ENCODE measurements at places on chromosomes 16 and 17.

GRCh38 chr16:68921637-68922036, 78.3 kb downstream of the TANGO6 start:
- no peaks in the 10 kb centered on the region for H3K27me3 ChIP-seq
- peaks cover 78% of the 10 kb centered on the region for H3K36me3 ChIP-seq
- no peak overlapping the region for H3K27ac ChIP-seq

- no peak overlapping the region for H3K27ac ChIP-seq
- H3K4me3 ChIP-seq: no peak overlapping the region
- ATAC-seq: no peak
These were observed 11.0 kb downstream of the SNN start for GRCh38 chr16:11679250-11679649.

GRCh38 chr16:10616419-10616755, 36.0 kb upstream of the EMP2 start:
- H3K27me3 ChIP-seq: peaks cover 28% of the 10 kb centered on the region
- H3K4me1 ChIP-seq: no peaks in the 10 kb centered on the region
- no peak for ATAC-seq
- H3K27ac ChIP-seq: no peak overlapping the region
- no peak overlapping the region for H3K4me3 ChIP-seq
- H3K36me3 ChIP-seq: no peaks in the 10 kb centered on the region

- H3K36me3 ChIP-seq: no peaks in the 10 kb centered on the region
- H3K27me3 ChIP-seq: no peaks in the 10 kb centered on the region
- H3K4me1 ChIP-seq: peaks cover 4% of the 10 kb centered on the region
- no peak overlapping the region for H3K27ac ChIP-seq
- no peak overlapping the region for H3K4me3 ChIP-seq
These were observed 269.6 kb downstream of the SNX29 start for GRCh38 chr16:12245921-12246720.

GRCh38 chr16:80570106-80570478, 29.3 kb downstream of the DYNLRB2 start:
- peak overlapping the region; percentile 90 for H3K27ac ChIP-seq
- no peaks in the 10 kb centered on the region for H3K36me3 ChIP-seq
- peak overlapping the region; percentile 69 for H3K4me3 ChIP-seq
- peaks cover 24% of the 10 kb centered on the region for H3K4me1 ChIP-seq
- ATAC-seq: peak; percentile 22

DNA sequence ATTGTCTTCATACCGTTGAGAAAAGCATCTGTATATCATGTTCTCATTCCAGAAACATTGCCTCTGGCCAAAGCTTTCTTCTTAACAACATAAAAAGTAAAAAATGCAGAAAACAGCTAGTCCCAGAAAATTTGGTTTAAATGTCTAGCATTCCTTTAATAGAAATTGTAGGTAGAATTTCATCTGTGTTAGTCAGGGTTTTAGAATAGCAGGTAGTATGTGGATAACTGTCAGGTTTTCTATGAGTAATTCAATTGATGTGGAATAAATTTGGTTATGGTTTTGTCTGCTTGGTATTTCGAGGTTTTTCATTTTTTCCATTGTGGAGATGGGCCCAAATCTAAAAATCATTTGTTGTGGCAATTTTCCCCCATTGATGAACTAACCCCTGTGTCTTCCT, 616.7 kb downstream of the KCNJ2 start:
- no peaks in the 10 kb centered on the region for H3K36me3 ChIP-seq
- no peaks in the 10 kb centered on the region for H3K4me1 ChIP-seq
- no peak overlapping the region for H3K4me3 ChIP-seq
- no peak for ATAC-seq
- peaks cover 6% of the 10 kb centered on the region for H3K27me3 ChIP-seq

DNA sequence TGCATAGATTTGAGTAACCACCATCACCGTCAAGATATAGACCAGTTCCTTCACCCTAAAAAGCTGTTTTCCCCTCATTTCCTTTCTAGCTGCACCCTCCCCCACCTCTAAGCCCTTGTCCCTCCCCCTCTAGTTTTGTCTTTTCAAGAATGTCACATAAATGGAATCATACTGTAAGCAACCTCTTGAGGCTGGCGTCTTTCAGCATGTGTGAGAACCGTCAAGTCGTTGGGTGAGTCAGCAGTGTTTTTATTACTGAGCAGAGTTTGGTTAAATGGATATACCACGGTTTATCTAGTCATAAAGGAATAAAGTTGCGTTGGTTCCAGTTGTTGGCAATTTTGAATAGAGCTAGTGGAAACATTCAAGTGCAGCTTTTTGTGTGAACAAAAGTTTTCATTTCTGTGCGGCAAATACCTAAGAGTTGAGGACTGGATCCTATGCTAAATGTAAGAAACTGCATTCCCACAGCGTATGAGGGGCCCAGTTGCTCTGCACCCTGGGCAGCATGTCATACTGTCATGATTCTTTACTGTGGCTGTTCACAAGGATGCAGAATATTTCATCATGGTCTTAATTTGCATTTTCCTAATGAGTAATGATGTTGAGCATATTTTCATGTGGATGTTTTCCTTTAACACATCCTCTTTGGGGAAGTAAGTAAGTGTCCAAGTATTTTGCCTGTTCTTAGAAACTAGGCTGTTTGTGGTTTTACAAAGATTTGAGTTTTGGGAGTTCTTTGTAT, 264.3 kb downstream of the CPPED1 start:
- peak; percentile 70 for ATAC-seq
- H3K4me3 ChIP-seq: peak overlapping the region; percentile 62
- no peaks in the 10 kb centered on the region for H3K27me3 ChIP-seq
- peaks cover 38% of the 10 kb centered on the region for H3K36me3 ChIP-seq

GRCh38 chr17:76752006-76752405, 14.1 kb downstream of the MFSD11 start:
- no peaks in the 10 kb centered on the region for H3K27me3 ChIP-seq
- ATAC-seq: peak; percentile 71
- H3K27ac ChIP-seq: peak overlapping the region; percentile 98
- peak overlapping the region; percentile 95 for H3K4me3 ChIP-seq
- peaks cover 16% of the 10 kb centered on the region for H3K4me1 ChIP-seq

- H3K36me3 ChIP-seq: no peaks in the 10 kb centered on the region
- H3K27ac ChIP-seq: no peak overlapping the region
- H3K4me3 ChIP-seq: no peak overlapping the region
- ATAC-seq: no peak
- peaks cover 16% of the 10 kb centered on the region for H3K27me3 ChIP-seq
These were observed 18.1 kb upstream of the CNEP1R1 start for GRCh38 chr16:50006964-50007363.

DNA sequence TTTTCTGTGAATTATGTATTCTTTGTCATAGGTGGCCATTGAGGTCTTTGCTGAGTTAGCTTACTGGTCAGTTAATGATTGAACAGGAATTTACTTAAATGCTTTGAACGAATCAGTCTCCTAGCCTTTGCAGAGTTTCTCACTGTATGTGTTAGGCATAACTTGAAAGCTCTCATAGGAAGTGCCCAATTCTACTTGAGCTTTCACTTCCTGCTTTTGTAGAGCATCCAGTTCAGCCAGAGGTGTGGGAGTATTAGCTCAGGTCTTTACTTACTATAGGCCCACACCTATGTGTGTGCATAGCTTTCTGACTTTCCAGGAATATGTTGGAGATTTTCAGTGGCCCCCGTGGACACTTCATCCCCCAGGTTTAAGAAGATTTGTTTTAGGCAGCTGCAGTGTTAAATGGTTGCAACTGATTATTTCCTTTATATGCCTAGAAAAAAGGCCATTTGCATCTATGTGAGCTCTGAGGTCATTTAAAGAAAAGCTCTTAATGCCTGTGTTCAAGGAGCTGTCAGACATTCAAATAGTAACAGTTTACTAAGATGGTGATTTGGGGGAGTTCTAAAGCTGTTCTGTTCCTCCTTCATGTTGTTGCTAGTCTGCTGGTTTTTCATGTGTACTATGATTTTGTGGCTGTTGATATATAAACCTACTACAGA, 62.3 kb downstream of the PHKB start:
- no peak overlapping the region for H3K27ac ChIP-seq
- no peaks in the 10 kb centered on the region for H3K27me3 ChIP-seq
- no peak overlapping the region for H3K4me3 ChIP-seq
- H3K4me1 ChIP-seq: no peaks in the 10 kb centered on the region
- peaks cover 26% of the 10 kb centered on the region for H3K36me3 ChIP-seq

GRCh38 chr17:29640413-29640812, 17.7 kb upstream of the CORO6 start:
- no peaks in the 10 kb centered on the region for H3K27me3 ChIP-seq
- H3K36me3 ChIP-seq: peaks cover 52% of the 10 kb centered on the region
- H3K27ac ChIP-seq: peak overlapping the region; percentile 83
- peaks cover 10% of the 10 kb centered on the region for H3K4me1 ChIP-seq
- H3K4me3 ChIP-seq: no peak overlapping the region
- no peak for ATAC-seq

DNA sequence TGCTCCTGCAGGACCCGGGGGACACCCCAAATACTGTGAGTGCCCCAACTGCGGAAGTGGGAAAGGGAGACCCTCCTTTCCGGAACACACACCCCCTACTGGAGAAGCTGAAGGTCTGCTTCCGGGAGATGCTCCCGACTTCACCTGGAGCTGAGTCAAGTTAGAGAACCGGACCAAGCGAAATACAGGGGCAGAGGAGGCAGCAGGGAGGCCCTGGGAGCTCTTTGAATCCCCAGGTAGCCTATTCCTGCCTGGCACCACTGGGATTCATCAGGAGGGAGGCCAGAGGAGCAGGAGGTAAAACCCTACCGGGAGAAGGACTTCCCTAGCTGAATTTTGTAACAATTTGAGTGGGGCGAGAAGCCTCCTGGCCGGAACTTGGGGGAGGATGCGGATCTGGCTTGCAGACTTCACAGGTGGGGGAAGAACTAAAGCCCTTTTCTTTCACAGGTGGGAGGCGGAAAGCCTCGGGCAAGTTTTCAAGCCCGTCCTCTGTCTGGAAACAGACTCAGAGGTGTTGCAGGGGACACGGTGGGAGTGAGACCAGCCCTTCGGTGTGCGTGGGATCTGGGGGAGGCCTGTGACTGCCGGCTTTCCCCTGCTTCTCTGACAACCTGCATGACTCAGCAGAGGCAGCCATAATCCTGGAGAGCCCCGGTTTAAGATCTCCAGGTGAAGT, 22.4 kb upstream of the TEKT1 start:
- H3K27me3 ChIP-seq: peaks cover 22% of the 10 kb centered on the region
- peak; percentile 45 for ATAC-seq
- no peaks in the 10 kb centered on the region for H3K36me3 ChIP-seq

DNA sequence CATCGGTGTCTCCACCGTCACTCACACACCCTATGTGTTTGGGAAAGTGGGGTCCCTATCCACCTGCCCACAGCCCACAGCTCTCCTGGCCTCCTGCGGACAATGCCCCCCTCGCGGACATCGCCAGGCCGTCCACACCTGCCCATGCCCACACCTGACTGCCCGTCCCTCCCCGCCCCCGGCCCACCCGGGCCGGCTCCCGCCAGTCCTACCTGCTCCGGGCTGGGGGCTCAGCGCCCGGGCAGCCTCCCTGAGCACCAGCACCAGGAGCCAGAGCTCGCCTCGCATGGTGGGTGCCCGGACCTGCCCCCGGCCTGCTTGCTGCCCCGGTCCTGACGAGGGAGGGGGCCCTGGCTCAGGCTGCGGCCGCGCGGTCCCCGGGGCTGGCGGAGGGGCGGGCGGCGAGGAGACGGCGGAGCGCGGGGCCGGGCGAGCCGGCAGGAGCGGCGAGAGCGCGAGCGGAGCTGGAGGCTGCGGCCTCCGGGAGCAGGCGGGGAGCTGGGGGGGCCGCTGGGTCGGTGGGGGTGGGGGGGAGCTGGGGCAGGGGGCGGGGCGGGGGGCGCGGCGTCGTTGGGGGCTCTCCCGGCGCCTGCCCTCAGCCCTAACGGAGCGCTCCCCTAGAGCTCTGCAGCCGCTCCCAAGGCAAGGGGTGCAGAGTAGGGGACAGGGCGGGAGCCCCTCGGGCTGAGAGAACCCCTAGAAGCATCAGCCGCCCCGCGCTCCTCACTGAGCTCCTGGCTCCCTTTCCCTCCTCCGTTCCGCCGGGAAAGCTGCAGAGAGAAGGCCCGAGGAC, at the start of gene PLXDC1:
Gene PLXDC1, minus strand, starts transcription at position 488 of the 793 bp plus-strand sequence. Its CDS starts 200 bp downstream, at position 288.
- H3K27me3 ChIP-seq: peaks cover 5% of the 10 kb centered on the region
- H3K36me3 ChIP-seq: peaks cover 24% of the 10 kb centered on the region
- peak within 1 kb of the TSS; percentile 100 for H3K4me3 ChIP-seq
- no peak for ATAC-seq
- H3K27ac ChIP-seq: peak within 1 kb of the TSS; percentile 100

- no peak for ATAC-seq
- H3K27ac ChIP-seq: no peak overlapping the region
- H3K36me3 ChIP-seq: no peaks in the 10 kb centered on the region
- H3K4me3 ChIP-seq: no peak overlapping the region
- no peaks in the 10 kb centered on the region for H3K27me3 ChIP-seq
These were observed 9.3 kb downstream of the ALDH3A1 start for GRCh38 chr17:19738757-19739156.

DNA sequence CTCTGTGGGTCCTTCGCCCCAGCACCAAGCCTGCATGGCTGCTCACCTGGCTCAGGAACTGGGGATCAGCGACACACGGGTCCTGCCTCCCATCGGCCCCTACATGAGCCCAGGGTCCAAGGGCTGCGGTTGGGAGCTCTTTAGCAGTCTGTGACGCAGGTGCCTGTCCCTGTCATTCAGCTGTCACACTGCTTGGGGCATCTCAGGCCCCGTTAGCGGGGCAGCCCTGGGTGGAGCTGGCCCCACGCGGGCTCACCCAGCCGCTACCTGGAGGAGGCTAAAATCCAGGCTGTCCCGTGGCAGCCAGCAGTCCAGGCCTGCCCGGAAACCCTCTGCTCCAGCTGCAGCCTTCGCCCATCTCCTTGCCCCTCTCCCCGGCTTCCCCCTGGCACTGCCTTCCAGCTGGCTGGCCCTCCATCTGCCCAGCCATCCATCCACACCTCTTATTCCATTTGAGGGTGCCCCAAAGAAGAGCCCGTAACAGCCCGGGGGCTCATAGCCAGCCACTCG, 3.3 kb downstream of the GCGR start:
- no peaks in the 10 kb centered on the region for H3K4me1 ChIP-seq
- H3K27me3 ChIP-seq: peaks cover 23% of the 10 kb centered on the region
- peak; percentile 15 for ATAC-seq
- H3K4me3 ChIP-seq: no peak overlapping the region
- H3K36me3 ChIP-seq: no peaks in the 10 kb centered on the region
- no peak overlapping the region for H3K27ac ChIP-seq

DNA sequence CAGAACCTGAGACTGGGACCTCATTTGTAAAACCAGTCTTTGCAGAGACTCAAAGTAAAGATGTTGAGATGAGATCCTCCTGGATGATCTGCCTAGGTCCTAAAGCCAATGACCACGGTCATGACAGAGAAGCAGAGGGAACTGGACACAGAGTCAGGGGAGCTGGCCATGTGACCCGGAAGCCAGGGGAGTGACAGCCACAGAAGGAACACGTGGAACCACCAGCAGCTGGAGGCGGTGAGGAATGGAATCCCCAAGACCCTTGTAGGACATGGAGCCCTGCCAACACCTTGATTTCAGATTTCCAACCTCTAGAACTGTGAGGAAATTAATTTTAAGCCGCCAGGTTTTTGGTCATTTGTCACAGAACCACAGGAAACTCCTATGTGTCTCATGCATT, 37.0 kb downstream of the USP22 start:
- no peak for ATAC-seq

GRCh38 chr17:82544431-82545070, 25.0 kb downstream of the FOXK2 start:
- no peak for ATAC-seq
- H3K36me3 ChIP-seq: peaks cover 6% of the 10 kb centered on the region
- peaks cover 10% of the 10 kb centered on the region for H3K4me1 ChIP-seq
